ENCODE measurements at places on chromosomes 7 and 10.

- peak; percentile 39 for DNase-seq
Observed at GRCh38 chr10:23341004-23341403, 3.6 kb downstream of the C10orf67 start.

DNA sequence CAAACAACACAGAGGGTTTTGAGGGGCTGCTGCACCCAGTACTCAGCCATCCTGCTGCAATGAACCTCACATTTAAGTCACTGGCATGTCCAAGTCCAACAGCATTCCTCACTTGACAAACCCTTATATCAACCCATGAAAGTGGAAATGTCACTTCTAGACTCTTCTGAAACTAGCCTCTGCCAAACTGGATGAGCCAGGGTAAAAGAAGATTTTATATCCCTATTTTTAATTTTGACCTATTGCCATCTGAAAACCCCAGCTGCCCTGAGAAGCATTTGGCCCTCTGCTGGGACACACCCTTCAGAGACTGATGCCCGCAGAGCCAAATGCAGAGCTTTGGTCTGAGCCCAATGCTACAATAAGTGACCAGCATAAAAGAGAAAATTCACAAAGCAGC, 201.1 kb downstream of the ANK3 start:
- DNase-seq = no peak

- DNase-seq = no peak
Observed at GRCh38 chr10:28796606-28797512, 119.5 kb downstream of the BAMBI start.

GRCh38 chr7:156496363-156496769, 144.2 kb upstream of the RNF32 start:
- DNase-seq = no peak

DNA sequence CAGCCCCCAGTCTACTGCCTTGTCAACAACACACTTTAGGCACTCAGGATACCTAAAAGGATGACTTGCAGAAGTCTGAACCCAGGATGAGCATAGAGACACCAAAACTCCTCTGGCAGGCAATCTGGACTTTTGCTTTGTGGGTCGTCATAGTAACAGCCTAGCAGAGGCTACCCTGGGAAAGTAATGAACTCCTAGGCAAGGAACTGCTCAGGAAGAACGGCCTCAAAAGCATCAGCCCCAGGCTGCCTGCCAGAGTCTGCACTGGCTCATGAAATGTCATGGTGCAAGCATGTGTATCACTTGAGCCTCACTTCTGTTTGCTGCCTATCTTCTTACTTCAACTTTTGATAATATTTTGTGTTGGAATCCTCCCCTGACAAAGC, 715.1 kb downstream of the GRID1 start:
- no peak for DNase-seq

GRCh38 chr7:150755473-150756099, 18.4 kb downstream of the GIMAP5 start:
- DNase-seq = peak; percentile 68

DNA sequence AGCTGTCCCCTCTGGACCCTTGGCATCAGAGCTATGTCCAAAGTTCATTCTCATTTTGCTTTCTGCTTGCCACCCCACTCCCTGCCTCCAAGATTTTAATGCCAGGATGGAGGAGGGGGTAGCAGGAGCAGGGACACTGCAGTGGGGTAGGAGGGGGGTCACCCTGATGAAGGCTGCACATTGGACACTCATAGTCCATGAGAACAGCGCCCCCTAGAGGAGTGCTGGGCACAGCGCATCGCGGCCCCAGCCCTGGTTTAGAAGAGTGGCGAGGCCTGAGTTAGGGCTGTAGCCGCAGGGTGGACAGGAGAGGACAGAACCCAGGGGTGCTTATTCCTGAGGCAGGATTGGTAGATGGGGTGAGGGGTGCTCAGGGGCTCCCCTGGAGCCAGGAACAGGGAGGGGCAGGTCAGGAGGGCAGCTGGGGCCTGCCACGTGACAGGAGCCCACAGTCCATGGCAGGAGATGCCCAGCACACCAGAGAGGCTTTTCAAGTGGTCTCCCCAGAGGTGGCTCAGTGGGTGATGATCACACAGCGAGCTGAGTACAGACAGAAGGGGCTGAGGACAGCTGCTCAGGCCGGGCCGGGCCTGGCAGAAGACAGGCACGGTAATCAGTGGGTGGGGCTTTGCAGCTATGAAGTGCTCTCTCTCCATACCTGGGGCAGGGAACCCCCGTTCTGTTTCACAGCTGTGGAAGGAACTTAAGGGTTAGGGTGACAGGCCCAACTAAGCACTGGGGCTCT, 71.4 kb downstream of the NEURL1 start:
- DNase-seq = no peak

DNA sequence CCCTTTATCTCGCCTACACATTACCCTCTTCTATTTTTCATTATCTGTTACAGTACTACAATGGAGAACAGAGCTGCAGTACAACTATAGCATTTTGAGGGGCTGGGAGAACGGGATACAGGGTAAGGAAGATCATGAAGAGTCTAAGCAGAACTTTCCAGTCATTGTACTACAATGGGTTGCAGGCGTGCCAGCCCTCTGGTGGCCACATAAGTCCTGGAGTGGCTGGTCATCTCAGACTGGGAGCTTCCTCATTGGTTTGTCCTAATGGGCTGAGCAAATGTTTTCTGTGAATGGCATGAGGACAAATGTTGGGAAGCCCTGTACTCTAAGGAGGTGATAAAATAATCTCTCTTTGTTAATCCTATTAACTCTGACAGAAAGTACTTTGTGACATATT, 33.0 kb downstream of the TMEM106B start:
- DNase-seq = no peak

DNA sequence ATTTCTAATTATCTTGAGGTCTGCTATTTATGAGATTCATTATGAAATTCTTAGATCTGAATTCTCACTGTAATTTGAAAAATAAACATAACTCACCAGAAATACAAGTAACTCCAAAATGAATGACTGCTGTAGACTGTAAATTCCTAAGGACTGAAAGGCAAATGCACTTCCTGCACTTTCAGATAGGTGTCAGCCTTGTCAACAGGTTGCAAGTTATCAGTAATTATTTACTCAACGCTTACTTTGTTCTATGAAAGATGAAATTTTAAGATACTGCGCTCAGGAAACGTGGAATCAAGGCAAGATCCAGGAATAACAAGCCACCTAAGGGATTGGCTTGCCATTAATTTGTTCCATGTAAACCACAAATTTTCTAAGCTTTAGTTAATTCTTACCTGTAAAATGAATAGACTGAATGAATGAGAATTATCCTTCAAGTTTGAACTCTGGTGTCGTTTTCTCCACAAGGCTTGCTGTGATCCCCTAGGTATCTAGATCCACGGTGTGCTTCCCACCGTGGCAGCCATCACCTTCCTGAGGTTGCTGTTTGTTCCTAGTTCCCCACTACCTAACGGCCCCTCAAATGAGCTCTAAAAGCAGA, 12.6 kb downstream of the DHX32 start:
- no peak for DNase-seq

DNA sequence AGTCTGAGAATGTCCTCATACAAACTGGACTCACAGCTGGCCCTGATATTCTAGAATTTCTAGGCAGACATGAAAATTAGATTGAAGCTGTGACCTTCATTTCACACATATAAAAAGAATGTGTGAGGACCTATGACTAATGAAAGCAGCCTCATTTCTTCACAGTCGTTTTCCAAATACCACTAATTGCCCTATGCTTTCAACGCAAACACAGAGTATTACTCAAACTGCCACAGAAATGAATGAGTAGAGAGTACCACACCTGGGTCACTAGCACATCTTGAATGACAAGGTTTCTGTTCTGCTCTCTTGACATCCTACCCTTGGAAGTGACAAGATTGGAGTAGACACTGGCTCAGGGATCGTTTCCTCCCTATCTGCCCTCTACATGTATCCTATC, 142.4 kb downstream of the C1GALT1 start:
- DNase-seq = no peak

- DNase-seq = no peak
Observed at GRCh38 chr7:21454182-21454581, 26.3 kb downstream of the SP4 start.

GRCh38 chr7:126699707-126700106, 553.0 kb downstream of the GRM8 start:
- DNase-seq = no peak

DNA sequence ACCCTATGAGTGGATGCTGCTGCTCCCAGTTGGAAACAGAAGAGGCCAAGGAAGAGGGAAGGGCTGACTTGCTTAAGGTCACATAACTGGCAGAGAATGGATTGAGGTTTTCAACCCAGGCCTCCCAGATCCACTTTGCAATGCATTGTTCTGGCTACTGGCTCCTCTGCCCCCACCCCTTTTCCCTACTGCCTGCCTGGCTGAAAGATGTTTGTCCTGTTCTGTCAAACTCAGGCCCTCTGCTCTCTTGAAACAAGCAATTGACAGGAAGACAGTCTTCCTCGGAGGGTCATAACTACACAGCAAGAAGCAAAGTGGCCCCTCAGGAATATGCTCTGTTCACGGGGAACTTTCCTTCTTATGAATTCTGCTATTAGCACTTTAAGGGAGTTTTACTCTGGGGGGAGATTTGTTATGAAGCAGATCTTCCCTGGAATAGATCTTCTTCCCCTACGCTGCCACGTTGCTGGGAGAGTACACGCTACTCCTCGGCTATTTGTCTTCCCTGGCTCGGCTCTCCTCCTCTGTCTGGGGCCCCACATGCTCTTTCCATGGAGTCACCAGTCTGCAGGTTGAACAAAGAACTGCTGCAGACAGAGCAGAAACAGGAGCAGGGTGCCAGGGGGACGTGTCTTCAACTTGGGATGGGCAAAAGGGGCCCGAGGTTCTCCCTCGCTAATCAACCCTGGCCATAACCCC, 436.1 kb downstream of the TYW1 start:
- DNase-seq = no peak

DNA sequence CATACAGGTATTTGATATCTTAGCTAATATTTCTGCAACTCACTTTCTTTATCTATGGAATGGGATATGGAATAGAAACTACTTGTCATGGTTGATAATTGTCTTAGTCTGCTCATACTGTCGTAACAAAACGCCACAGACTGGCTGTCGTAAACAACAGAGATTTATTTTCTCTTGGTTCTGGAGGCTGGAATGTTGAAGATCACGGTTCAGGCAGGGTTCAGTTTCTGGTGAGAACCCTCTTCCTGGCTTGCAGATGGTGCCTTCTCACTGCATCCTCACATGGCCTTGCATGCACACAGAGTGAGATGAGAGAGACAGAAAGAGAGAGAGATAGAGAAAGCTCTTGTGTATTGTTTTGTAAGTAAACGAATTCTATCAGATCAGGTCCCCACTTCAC, 332.7 kb upstream of the MAGI2 start:
- no peak for DNase-seq

- DNase-seq = no peak
Observed at GRCh38 chr7:134875867-134876266, 96.4 kb downstream of the CALD1 start.

DNA sequence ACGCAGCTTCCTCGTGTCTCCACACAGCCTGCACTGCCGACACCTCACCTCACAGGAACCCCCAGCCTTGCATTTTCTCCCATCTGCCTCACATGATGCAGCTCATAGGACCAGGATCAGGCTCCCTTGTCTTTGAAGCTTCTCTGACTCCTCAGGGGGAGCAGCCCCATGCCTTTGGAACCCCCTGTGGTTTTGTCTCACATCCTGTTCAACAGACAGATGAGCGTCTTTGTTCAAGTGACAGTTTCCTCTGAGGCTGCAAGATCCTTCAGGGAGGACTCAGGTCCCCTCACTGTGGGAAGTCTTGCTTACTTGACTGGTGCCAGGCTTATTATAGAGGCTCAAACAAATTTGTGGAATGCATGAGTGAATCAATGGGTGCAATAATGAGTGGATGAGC, 667.1 kb downstream of the INHBA start:
- no peak for DNase-seq

GRCh38 chr10:97713826-97714400, 383 bp downstream of the MARVELD1 start:
- no peak for DNase-seq

- DNase-seq = no peak
Observed at GRCh38 chr10:17586821-17587234, 30.3 kb downstream of the HACD1 start.

- DNase-seq = no peak
Observed at GRCh38 chr10:51459476-51459875, 239.9 kb downstream of the CSTF2T start.

- DNase-seq = peak; percentile 42
Observed at GRCh38 chr7:6637544-6638229, 569 bp downstream of the ZNF316 start.

DNA sequence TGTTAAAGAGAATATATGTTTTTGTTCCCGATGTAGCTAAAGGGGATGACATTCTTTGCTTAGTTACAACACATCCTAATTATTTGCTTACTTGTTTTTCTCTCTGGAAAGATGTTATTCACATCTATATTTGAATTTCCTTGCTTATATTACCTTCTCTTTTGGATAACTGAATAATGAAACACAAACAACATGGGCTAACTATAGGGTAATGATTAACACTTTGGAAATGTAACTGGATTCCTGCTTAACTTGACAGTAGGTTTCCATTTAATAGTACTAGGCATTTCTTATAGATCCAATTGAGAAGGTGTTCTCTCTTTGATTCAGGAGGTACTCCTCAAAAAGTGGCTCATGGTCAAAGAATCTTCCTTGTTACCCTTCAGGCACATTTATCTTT, 141.1 kb downstream of the CCSER2 start:
- no peak for DNase-seq

- no peak for DNase-seq
Observed at GRCh38 chr10:124734311-124735166, 9.6 kb downstream of the FAM53B start.

DNA sequence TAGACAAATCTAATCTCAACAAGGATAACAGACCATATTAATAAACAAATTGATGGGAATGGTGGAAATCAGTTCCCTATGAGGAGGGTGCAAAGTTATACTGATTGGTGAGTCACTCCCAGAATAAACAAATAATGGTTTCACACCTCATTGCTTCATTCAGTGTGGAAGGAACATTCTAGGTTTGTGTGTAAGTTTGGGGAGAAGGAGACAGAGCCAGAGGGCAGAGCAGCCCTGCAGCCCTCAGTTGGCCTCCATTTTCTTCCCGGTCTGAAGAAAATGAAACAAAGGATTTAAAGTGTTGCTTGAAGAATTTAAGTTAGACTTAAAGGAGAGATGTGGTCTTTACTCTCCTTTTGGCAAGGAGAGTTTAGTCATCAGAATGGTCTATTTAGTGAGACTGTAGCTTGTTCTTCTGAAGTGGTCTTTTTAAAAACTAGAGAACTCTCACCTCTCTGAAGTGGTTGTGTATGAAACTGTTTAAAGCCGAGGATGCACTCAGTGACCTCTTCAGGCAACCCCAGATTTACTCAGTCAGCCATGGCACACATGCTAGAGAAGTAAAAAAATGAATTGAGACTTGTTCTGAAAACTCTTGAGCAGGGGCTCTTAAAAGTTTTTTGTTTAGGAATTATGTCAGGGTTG, 27.2 kb downstream of the IKZF1 start:
- no peak for DNase-seq

- no peak for DNase-seq
Observed at GRCh38 chr10:7956508-7956907, 98.0 kb upstream of the GATA3 start.

GRCh38 chr10:121628859-121629258, 30.6 kb upstream of the FGFR2 start:
- no peak for DNase-seq

GRCh38 chr10:1560535-1561192, 176.7 kb downstream of the ADARB2 start:
- no peak for DNase-seq

All from stimulated activated CD4-positive, alpha-beta T cell treated with anti-CD3 and anti-CD28 coated beads, Interleukin-2, amount 100 ng/mL, for 4 hours (primary cell).